ENCODE measurements at places on chromosomes 12 and 14. TPM values are rescaled to one million over a fixed set of nuclear protein-coding genes. Genes with fewer than 3 reads are reported as not detected.

Gene DENND5B
- total RNA-seq = 18.6 TPM

Gene WIF1
- not detected for total RNA-seq

GRCh38 chr14:101087614-101088394 is 184.3 kb upstream of the RTL1 start:
- DNase-seq = peak; percentile 67

DNA sequence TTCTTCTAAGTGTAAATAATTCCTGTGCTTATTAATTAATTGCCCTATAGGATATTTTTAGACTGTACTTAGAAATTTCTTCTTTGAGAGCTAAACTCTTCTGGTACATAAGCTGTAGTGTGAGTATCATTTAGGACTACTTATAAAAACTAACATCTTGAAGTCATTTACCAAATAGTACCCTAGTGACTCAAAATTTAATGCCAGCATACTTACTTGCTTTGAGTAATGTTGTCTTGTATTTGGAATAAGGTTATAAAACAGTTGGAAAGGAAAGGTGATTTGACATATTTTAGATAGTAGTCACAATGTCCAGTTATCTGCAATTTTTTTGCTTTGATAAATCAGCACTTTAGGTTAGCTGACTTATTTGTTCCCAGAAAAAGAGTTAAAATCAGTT is 39.1 kb downstream of the SPATA7 start:
- no peak for DNase-seq

Gene PARPBP
- total RNA-seq = 11.9 TPM

GRCh38 chr14:36655571-36655962 is 6.1 kb upstream of the PAX9 start:
- no peak for DNase-seq

DNA sequence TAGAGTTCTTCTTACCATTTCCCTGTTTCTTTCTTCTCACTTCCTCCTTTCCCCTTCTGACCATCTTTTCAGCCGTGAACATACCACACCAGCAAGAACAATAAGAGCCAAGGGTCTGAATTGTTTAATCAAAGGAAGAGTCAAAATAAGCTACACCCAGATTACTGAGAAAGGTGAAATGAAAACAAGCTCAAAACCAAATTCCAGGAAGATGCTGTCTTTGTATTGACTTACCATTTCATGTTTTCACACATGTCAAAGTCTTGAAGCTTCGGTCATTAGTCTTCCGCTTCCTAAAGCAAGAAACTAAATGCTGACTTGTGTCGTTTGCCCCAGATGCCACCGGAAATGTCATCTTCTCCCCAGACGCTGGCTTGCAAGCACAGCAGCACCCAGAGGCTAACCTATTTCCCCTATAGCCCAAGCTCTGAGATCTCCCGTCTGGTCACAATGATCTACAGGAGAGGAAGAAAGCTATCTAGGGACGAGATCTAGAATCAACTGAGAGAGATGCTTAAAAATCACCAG is 136.5 kb upstream of the AMIGO2 start:
- DNase-seq = no peak

GRCh38 chr12:124194893-124195566 is 99.9 kb upstream of the RFLNA start:
- no peak for DNase-seq

- DNase-seq = no peak
These were observed 74.7 kb downstream of the DBX2 start for GRCh38 chr12:44976246-44976645.

GRCh38 chr12:103791350-103791920 is 49.6 kb downstream of the NT5DC3 start:
- peak; percentile 11 for DNase-seq

- DNase-seq = peak; percentile 67
These were observed 211.9 kb upstream of the ARHGAP5 start for GRCh38 chr14:31864937-31865855.

Gene SERPINA1
- 38.1 TPM for total RNA-seq

DNA sequence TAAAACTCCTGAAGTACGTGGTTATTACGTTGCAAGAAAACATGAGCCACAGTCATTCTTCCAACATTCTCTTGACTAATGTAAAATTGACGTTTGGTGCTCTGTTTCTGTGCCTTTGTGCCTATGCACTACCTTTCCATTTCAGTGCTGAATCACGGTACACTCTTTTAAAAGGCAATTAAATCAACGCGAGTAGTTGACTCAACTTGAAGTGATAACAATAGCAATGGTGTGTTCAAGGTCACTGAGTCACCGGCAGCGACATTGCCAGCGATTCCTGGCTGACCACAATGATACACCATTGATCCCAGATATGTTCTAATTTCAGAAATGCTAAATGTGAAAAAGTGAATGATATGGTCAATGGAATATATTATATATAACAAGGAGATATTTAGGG is 17.8 kb downstream of the AK7 start:
- peak; percentile 6 for DNase-seq

DNA sequence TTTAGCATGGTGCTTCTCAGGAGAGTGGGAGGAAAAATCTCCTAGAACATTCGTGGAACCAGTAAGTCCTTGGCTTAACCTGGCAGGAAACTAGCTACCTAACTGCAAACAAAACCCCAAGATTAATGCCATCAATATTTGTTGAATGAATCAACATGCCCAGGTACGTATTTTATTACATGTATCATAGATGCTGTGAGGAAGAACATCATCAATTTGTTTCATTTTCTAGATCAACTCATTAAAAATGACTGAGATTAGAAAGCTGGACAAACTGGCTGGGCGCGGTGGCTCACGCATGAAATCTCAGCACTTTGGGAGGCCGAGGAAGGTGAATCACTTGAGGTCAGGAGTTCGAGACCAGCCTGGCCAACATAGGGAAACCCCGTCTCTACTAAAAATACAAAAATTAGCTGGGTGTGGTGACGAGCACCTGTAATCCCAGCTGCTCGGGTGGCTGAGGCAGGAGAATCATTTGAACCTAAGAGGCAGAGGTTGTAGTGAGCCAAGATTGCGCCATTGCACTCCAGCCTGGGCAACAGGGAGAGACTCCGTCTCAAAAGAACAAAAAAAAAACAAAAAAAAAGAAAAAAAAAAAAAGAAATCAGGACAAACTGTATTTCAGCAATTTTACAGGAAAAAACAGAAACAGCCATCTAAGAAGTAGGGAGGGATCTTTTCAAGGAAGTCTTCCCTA is 88.7 kb downstream of the NTN4 start:
- no peak for DNase-seq

Gene SLC39A2
- not detected for total RNA-seq

Gene PMCH
- not detected for total RNA-seq

DNA sequence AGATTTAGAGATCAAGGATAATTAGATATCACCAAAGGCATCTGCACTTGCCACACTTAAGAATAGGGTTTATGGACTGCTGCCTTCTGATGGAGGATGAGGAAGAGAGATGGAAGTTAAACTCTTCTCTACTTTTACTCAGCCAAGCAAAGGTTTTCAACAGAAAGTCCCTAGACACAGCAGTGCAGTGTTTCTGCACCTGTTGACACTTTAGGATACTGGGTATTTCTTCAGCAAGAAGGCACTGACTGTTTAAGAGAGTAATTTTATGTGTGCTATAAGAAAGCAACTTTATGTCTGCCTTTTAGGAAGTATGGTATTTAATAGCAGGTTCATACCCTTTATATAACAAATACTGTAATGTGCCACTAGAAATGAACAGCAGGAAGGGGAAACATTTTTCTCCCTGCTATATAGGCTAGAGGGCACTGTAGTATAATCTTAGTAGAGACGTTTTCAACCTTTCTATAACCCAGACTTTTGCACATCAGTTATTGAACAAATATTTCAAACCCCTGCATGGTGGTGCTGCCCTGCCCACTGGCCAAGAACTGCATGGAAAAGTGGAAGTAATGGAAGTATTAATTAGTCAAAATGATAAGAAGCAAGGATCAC is 225.0 kb upstream of the GRIP1 start:
- no peak for DNase-seq

DNA sequence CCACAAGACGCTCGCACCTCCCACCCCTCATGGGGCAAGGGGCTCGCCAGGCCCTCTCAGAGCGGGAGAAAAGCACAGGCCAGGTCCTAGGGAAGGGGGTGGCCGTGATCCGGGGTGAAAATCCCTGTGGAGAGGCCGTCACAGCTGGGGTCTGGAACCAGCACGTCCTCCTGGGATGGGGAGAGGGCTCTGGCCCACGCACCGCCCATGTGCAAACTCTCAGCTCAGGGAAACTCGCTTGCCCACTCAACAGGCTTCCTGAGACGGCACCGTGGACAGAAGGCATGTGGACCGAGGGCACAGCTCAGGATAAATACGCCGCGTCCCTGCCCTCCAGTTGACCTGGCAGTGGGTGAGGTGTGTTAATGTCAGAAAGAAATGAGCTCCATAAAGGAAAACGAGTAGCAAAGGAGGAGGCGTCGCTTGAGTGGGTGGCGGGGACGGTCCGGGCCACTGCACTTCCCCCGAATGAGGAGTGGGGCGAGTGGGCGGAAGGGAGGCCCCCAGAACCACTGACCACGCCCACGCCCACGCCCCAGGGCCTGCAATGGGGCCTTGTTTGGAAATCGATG is 57.6 kb upstream of the GALNT9 start:
- no peak for DNase-seq

Data from MCF 10A (cell line).